HT-29 (cell line): ENCODE measurements at places on chromosomes 1 and 21. TPM values are rescaled to one million over a fixed set of nuclear protein-coding genes. Genes with fewer than 3 reads are reported as not detected.

DNA sequence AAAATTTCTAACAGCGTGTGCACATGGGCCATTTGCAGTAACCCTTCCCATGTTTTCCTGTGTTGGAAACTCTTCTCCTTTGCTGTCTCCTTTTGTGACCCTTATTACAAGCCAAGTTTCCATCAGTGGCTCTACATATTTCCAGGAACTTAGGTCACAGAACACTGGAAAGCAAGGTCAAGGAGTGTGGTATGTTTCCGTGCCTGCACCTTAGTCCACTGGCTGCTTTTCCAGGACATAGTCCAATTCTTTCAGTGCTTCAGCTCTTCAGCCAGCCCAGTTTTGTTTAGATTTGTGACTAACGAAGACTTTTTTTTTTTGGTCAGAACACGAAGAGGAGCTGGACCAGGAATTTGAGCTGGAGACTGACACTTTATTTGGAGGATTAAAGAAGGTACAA, 33.8 kb downstream of the HHAT start:
- DNase-seq, result no peak

GRCh38 chr1:154174654-154175053, 17.2 kb downstream of the TPM3 start:
- DNase-seq, result no peak

GRCh38 chr1:82343381-82343780, 542.6 kb downstream of the ADGRL2 start:
- DNase-seq, result no peak

GRCh38 chr1:99702221-99702620, 56.3 kb downstream of the PALMD start:
- no peak for DNase-seq

Gene CRNN
- total RNA-seq, result not detected in 2 replicates
